ENCODE measurements at places on chromosomes 3 and 15.

DNA sequence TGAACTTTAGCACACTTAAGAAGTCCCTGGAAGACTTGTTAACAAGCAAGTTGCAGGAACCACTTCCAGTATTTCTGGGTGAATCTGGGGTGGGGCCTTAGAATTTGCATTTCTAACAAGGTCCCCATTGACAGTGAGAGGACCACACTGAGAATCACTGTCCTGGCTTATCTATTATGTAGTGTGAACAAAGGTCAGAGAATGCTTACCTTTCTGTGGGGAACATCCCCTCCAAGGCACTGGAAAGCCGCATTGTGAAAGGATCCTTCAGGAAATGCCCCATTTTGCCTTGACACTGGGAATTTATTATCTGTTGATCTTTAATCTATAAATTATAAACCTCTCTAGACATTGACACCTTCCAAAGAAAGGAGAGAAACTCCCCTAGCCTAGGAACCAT, 74.8 kb downstream of the IGF2BP2 start:
- DNase-seq = no peak

DNA sequence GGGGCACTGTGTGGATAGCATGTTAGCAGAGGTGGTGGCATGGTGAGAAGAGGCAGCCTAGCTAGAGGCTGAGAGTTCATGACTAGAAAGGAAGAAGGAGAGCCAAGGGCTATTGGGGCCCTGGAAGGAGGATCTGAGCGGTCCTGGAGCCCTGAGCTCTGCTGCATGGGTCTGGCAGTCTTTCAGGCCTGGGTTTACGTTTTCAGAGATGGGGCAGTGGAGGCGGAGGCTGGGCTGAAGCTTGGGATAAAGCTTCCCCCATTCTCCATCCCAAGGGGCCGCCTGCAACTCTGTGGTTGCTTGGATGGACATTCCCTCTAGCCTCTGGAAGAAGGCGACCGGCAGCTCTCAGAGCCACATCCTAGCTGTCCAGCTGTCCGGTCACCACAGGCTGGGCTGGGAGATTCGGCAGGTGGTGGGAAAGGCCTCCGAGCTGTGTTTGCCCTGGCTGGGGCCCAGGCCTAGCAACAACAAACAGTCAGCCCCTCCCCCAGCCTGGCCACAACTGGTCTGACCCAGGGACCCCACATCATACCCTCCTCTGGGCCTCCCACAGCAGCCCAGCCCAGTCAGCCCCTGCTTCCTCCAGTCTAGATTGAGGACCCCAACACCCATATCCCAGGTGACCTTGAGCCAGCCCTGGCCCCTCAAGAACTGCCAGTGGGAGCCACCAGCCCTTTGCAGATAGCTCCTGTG, 1.8 kb upstream of the SLC38A3 start:
- DNase-seq = no peak

DNA sequence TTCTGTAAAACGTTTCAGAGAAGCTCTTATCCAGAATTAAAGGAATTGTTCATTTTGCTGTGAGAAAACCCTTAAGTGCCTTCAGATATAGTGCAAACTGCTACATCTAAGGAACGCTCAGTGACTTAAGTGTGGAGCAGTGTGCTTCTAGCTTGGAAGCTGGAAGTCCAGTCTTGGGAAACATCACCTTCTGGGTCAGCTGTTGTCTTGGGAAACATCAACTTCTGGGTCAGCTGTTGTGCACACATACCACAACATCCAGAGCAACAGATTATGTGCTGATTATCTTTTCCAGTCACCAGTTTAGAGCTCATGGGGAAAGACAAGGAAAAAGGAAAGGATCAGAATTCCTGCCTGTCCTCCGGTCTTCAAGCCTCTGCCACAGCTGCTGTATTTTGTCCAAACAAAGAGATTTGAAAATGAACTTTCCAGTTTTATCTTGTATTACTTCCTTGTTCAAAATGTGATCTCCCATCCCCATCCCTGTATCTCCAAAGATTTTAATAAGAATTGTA, 713.6 kb downstream of the NSUN3 start:
- no peak for DNase-seq

- no peak for DNase-seq
Observed at GRCh38 chr15:62407216-62407615, 242.1 kb upstream of the C2CD4B start.

GRCh38 chr3:98812851-98813374, 49.8 kb downstream of the ST3GAL6 start:
- no peak for DNase-seq

GRCh38 chr3:175399156-175399840, 540.2 kb downstream of the NAALADL2 start:
- no peak for DNase-seq

DNA sequence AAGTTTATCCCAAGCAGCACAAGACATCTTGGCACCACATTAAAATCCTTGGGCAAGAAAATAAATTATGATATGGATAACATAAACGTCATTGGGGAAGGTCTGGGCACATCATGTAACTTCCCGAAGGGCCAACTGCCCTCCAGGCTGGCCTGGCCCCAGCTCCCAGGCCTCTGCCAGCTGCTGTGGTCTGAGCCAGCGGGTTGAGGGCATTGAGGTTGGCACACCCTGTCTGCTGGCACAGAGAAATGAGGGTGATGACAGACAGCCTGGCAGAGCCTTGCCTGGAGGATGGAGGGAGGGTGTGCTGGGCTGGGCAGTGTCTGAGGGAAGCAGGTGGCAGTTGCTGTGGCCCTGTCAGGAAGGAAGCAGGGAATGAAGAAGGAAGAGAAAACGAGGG, 3.3 kb upstream of the RBSN start:
- peak; percentile 44 for DNase-seq

- DNase-seq = no peak
Observed at GRCh38 chr3:20123131-20123652, 62.8 kb downstream of the SGO1 start.

DNA sequence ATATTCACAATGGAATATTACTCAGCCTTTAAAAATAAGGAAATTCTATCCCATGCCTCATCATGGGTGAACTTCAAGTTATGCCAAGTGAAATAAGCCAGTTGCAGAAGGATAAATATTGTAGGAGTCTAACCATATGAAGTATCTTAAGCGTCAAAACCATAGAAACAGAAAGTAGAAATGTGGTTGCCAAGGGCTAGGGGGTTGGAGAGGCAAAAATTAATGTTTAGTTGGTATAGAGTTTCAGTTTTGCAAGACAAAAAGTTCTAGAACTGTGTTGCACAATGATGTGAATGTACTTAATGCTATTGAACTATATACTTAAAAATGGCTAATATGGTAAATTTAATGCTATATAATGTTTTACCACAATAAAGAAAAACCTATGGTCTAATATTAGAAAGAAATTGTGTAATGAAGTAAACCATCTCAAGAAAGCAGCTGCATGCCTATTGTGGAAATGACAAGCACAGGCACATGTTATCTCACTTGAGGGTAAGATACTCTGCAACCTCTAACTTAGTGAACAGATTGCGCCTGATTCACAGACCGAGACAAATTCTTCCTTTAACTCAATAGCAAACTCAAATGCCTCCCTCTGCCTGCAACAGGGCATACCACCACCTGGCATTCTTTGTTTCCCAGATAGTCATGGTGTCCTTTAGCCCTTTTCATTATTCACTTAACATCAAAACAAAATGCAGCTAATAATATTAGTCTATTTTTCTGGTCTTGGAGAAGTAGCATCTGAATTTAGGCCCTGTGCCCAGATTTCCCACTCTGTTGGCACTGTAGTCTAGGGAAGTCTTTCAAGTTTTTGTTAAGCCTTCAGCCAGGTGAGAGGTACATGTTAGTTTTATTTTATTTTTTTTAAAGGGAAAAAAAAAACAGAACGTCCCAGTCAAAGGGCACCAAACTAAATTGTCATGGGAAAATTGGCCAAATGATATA, 80.2 kb upstream of the ACP3 start:
- DNase-seq = no peak

GRCh38 chr3:109985943-109986555, 648.7 kb upstream of the DPPA4 start:
- DNase-seq = no peak

Data from anterior cingulate cortex (tissue), 58 donors.